Fibroblast of lung (primary cell): ENCODE measurements at places on chromosomes 11 and 22. TPM values are rescaled to one million over a fixed set of nuclear protein-coding genes. Genes with fewer than 3 reads are reported as not detected.

Gene DGCR2
- total RNA-seq = 36.2 and 39.5 TPM in 2 replicates

Gene RPS6KB2
- 26.2 and 30.6 TPM in 2 replicates for total RNA-seq

Gene MYEOV
- total RNA-seq = 1.2 TPM in 1 of 2 replicates, not detected in the other

Gene AGBL2
- total RNA-seq = 2.1 and 2.3 TPM in 2 replicates

Gene UPK3A
- total RNA-seq = not detected in 2 replicates

Gene CCDC188
- 0.33 TPM in 1 of 2 replicates, not detected in the other for total RNA-seq

Gene KCTD14
- total RNA-seq = 0.33 and 0.77 TPM in 2 replicates

Gene YAP1
- total RNA-seq = 157 and 169 TPM in 2 replicates

Gene HTATIP2
- total RNA-seq = 69.1 and 77.6 TPM in 2 replicates

Gene PNPLA3
- 3.6 and 12.6 TPM in 2 replicates for total RNA-seq

Gene KRTAP5-10
- total RNA-seq = not detected in 2 replicates

Gene TMPRSS6
- total RNA-seq = not detected in 2 replicates

Gene SLC5A1
- total RNA-seq = not detected in 2 replicates

Gene FGF19
- total RNA-seq = not detected in 2 replicates

Gene NFAM1
- 0.17 TPM in 1 of 2 replicates, not detected in the other for total RNA-seq

Gene ADSL
- total RNA-seq = 67.0 and 92.7 TPM in 2 replicates

Gene MOV10L1
- 0.83 and 1.0 TPM in 2 replicates for total RNA-seq

Gene SLC22A6
- not detected in 2 replicates for total RNA-seq

Gene TMEM191C
- 0.51 and 2.6 TPM in 2 replicates for total RNA-seq

Gene A4GALT
- total RNA-seq = 14.9 and 16.2 TPM in 2 replicates

Gene APOL5
- not detected in 2 replicates for total RNA-seq

Gene NEU3
- 6.2 and 6.6 TPM in 2 replicates for total RNA-seq

Gene OR4C6
- not detected in 2 replicates for total RNA-seq

Gene UQCC3
- 12.1 and 14.0 TPM in 2 replicates for total RNA-seq

Gene PDGFD
- 1.3 and 10.5 TPM in 2 replicates for total RNA-seq

Gene OR51B4
- total RNA-seq = 0.17 TPM in 1 of 2 replicates, not detected in the other

Gene LRP4
- total RNA-seq = 1.3 TPM in 2 replicates

Gene CEND1
- total RNA-seq = 0.26 and 1.3 TPM in 2 replicates

Gene JHY
- total RNA-seq = 2.1 and 3.5 TPM in 2 replicates

Gene FAM181B
- total RNA-seq = 0.17 TPM in 1 of 2 replicates, not detected in the other

Gene ABTB2
- 2.8 and 5.8 TPM in 2 replicates for total RNA-seq

Gene FKBP2
- total RNA-seq = 60.9 and 62.9 TPM in 2 replicates

Gene ACP2
- 16.2 and 23.9 TPM in 2 replicates for total RNA-seq

Gene OR5L1
- total RNA-seq = not detected in 2 replicates

Gene PLEKHB1
- total RNA-seq = 0.77 and 2.5 TPM in 2 replicates

Gene KDM4D
- total RNA-seq = 0.50 and 0.51 TPM in 2 replicates

Gene CDHR5
- not detected in 2 replicates for total RNA-seq

Gene RTN4R
- 0.26 and 0.99 TPM in 2 replicates for total RNA-seq

Gene OR52E8
- not detected in 2 replicates for total RNA-seq

Gene OR5P2
- 0.17 TPM in 1 of 2 replicates, not detected in the other for total RNA-seq

Gene STX5
- 40.3 and 44.9 TPM in 2 replicates for total RNA-seq

Gene GRAMD1B
- total RNA-seq = 0.26 and 0.83 TPM in 2 replicates

Gene IGSF22
- total RNA-seq = under 0.01 TPM in 2 replicates

Gene RBMXL2
- total RNA-seq = under 0.01 TPM in 1 of 2 replicates, not detected in the other

Gene RAB36
- total RNA-seq = 1.5 and 2.5 TPM in 2 replicates

Gene C22orf42
- not detected in 2 replicates for total RNA-seq

Gene PRG3
- total RNA-seq = not detected in 2 replicates

Gene DDTL
- total RNA-seq = 2.1 and 4.1 TPM in 2 replicates

Gene VSIG2
- total RNA-seq = not detected in 2 replicates

Gene PANX2
- under 0.01 and 0.17 TPM in 2 replicates for total RNA-seq

Gene LAYN
- total RNA-seq = 55.7 and 117 TPM in 2 replicates

Gene RAC2
- total RNA-seq = 1.5 and 2.1 TPM in 2 replicates

Gene FREY1
- total RNA-seq = 0.77 and 0.83 TPM in 2 replicates

Gene NCAPD3
- total RNA-seq = 5.9 and 7.4 TPM in 2 replicates

Gene KIRREL3
- 0.26 and 2.8 TPM in 2 replicates for total RNA-seq
